Activated naive CD4-positive, alpha-beta T cell (primary cell): ENCODE measurements at places on chromosomes 2 and 18.

- no peak for DNase-seq
Measured at GRCh38 chr2:37570773-37571586, 100.5 kb downstream of the CDC42EP3 start.

DNA sequence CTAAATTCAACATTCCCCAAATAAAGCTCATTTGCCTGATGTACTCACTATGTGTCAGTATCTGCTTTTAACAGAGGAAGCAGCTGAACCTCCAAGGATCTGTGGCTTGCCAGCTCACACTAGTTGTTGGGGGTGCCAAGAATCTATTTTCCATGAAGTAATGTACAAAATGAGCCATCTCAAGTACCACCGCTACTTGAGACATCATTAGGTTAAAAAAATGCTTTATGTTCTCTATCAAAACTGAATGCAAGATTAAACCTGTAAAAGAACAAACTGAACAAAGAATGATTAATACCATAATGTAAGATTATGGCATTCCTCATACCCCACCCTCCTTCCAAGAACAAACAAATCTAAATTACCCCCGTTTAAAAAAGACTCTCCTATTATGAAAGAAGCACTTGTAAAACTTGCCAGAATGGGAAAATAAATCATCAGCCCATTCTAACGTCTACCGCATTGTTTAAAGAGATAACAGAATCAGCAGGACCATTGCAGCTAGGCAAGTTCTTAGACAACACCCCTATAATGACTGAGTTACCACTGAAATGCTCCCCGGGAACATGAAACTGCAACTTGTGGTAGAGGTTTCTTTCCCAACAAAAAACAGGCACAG lies 471.6 kb downstream of the DLGAP1 start:
- no peak for DNase-seq

- DNase-seq, result no peak
Measured at GRCh38 chr2:194867328-194867727, 789.7 kb upstream of the SLC39A10 start.

DNA sequence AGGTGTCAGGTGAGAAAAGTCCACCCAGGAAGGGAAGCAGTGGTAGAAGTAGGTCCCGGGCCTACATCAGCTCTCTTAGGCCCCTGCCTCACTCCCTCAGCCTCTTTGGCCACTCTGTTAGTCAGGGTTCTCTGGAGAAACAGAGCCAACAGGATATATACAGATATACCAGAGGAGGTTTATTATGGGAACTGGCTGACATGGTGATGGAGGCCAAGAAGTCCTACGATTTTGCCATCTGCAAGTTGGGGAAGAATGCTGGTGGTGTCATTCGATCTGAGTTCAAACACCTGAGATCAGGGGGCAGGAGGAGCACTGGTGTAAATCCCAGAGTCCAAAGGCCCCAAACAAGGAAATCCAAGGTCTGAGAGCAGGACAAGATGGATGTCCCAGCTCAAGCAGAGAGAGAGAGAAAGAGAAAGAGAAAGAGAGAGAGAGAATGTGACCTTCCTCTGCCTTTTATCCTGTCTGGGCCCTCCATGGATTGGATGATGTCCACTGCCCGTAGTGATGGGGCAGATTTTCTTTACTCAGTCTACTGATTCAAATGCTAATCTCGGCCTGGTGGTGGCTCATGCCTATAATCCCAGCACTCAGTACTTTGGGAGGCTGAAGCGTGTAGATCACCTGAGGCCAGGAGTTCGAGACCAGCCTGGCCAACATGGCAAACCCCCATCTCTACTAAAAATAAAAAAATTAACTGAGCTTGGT lies 111.1 kb upstream of the MYCN start:
- no peak for DNase-seq

- DNase-seq, result no peak
Measured at GRCh38 chr2:73728043-73728442, 9.1 kb downstream of the TPRKB start.
